ENCODE measurements at places on chromosomes 5 and 9. TPM values are rescaled to one million over a fixed set of nuclear protein-coding genes. Genes with fewer than 3 reads are reported as not detected.

DNA sequence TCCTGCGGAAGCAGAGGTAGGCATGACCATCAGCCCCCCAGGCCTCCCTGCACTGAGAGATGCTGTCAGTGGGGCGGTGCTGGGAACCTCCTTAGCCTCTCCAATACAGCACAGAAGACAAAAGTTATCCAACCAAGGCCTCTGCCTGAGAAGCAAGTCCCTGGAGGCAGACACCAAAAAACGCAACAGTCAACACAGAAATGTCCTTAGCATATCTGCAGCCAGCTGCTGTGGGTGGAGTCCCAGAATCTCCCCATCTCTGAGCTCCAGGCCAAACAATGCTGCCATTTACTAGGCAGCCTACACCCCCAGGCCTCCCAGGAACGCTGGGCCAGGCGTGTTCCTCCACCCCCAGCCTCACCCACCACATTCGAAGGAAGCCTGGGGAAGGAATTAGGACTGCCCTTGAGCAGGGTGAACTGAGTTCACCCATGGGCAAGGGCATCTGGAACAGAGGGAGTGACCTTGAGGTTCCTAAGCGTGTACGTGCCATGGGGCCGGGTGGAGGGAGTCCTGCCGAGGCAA is 43.7 kb downstream of the STK10 start:
- DNase-seq: peak; percentile 43

- no peak for DNase-seq
These were observed 19.3 kb downstream of the UGT3A1 start for GRCh38 chr5:35971878-35972210.

DNA sequence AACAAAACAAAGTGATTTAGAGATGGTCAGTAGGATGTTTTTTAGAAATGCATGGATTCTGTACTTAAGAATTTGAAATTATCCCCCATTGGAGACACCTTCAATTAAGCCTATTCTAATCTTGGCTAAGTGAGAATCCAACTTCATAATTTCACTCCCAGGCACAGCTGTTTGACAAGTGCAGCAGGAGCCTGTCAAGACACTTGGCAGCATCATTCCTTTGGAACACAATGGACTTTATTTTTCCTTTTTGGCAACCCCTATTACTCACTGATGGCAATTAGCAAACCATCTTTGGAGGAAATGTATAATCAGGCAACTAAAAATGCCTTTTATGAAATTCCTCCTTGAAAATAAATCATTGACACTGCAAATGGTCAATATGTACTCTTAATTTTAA is 194.7 kb downstream of the GLIS3 start:
- DNase-seq: no peak

The GFI1B gene
- not detected for total RNA-seq

The CDKN2B gene
- not detected for total RNA-seq

The CCL27 gene
- 0.86 TPM for total RNA-seq
